NCI-H187 (cell line): ENCODE measurements at places on chromosomes 5 and 9.

GRCh38 chr9:78542491-78543181 is 245.7 kb downstream of the PSAT1 start:
- DNase-seq, result no peak

DNA sequence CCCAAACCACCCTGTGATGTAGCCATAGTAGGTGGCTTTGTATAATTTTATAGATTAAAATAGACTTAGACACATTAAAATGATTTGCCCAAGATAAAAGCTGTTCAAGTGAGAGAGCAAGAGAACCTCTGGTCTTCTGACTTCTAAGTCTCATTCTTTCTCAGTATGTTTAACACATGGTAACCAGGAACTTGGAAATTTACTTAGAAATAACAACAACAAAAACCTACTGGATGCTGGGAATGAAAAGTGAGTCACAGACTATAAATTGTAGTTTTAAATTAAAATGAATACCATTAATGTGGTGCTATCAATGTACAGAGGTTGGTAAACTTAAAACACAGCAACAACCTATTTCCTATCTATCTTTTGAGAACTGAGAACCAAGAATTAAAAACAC is 30.4 kb downstream of the HMGCR start:
- no peak for DNase-seq

DNA sequence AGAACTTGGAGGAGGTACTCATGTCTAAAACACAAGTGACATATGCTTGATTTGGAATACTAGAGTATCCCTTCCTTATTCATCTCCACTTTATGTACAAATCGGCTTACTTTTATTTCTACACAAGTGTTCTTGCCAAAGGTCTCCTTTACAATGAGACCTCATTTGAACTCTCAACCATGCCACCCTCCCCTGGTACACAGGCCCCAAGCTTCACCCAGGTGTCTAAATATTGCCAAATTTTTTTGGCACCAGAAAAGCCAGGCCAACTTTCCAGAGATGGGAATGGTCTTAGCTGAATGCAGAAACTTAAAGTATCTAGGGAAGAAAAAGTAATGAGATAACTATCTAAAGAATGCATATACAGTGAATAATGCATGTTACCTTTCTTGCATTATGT is 18.9 kb downstream of the LYSMD3 start:
- no peak for DNase-seq

GRCh38 chr9:5893591-5894236 is 3.0 kb downstream of the MLANA start:
- DNase-seq, result no peak

- no peak for DNase-seq
Measured at GRCh38 chr9:90855208-90855902, 53.7 kb downstream of the SYK start.

GRCh38 chr9:98538203-98538602 is 170.5 kb downstream of the GABBR2 start:
- no peak for DNase-seq
